ENCODE measurements at places on chromosomes 11 and 22.

GRCh38 chr11:13952221-13952620, 10.3 kb upstream of the SPON1 start:
- no peak for DNase-seq

- DNase-seq: peak; percentile 61
Observed at GRCh38 chr22:39311592-39312400, 7.6 kb downstream of the RPL3 start.

- DNase-seq: peak; percentile 83
Observed at GRCh38 chr11:61776561-61777075, 15.8 kb downstream of the TMEM258 start.

DNA sequence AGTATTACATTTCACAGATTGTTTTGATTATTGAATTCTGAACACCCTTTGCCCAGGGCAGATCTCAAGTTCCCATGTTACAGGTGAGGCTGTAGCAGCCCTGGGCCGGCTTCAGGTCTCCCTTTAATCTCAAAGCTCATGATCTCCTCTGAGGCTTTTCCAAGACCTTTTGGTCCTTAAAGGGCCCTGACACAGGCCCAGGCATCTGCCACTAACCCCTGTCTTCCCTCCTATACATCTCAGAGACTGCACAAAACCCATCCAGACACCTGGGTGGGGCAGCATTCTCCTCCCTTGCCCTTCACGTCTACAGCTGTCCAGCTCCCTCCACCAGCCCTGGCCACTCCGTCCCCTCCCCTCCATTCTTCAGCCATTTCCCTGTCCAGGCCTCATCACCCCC, 37.8 kb downstream of the PDE2A start:
- no peak for DNase-seq

DNA sequence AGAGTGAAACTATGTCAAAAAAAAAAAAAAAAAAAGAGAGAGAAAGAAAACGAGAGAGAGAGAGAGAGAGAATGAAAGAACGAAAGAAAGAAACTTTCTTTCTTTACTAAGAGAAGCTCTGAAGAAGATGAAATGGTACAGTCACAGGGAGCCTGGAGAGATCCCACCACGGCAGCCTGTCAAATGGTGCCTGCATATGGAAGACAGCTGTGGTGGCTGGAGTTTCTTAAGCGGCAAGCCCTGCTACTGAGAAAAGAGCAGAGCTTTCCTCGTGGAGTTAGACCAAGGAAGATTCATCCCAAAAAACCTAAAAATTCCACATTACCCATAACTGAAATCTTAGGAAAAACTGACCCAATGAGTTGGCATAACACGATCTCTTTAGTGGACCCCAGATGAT, 66.7 kb downstream of the MICAL3 start:
- no peak for DNase-seq

GRCh38 chr11:13136272-13136596, 127.1 kb downstream of the RASSF10 start:
- no peak for DNase-seq

GRCh38 chr11:57116654-57117053, 65.1 kb upstream of the LRRC55 start:
- DNase-seq: peak; percentile 53

All from NAMALWA (cell line).